Breast epithelium (tissue), 4 donors: ENCODE measurements at places on chromosomes 3 and 15. TPM values are rescaled to one million over a fixed set of nuclear protein-coding genes. Genes with fewer than 3 reads are reported as not detected.
A peak's percentile ranks its signal among the peaks of the same experiment; 100 is the strongest.

The CFAP100 gene
- not detected for total RNA-seq

The GP5 gene
- not detected for total RNA-seq

DNA sequence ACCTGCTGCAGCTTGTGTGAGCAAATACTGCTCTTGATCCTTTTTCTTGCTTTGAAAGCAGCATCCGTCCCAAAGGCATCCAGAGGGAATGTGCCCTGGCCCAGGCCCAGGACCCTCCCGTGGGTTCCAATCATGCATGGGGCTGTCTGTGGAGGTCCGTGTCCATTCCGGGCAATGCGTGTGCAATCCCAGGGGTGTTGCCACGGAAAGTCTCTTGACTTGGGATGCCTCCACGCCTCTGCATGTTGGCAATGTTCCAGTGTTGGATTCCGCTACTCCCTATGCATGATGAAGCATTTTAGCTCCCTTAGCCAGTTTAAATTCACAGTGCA is 105.7 kb downstream of the SNRPN start:
- H3K27me3 ChIP-seq: no peaks in the 10 kb centered on the region
- H3K27ac ChIP-seq: no peak overlapping the region
- peak; percentile 39 for DNase-seq
- H3K4me1 ChIP-seq: no peaks in the 10 kb centered on the region
- peaks cover 59% of the 10 kb centered on the region for H3K36me3 ChIP-seq
- H3K4me3 ChIP-seq: peak overlapping the region; percentile 19

- no peaks in the 10 kb centered on the region for H3K36me3 ChIP-seq
- no peak overlapping the region for H3K4me3 ChIP-seq
- H3K27ac ChIP-seq: peak overlapping the region; percentile 31
- H3K27me3 ChIP-seq: no peaks in the 10 kb centered on the region
- peaks cover 6% of the 10 kb centered on the region for H3K4me1 ChIP-seq
These were observed 449.7 kb downstream of the FOXP1 start for GRCh38 chr3:71133865-71134264.

- H3K36me3 ChIP-seq: no peaks in the 10 kb centered on the region
- no peak overlapping the region for H3K27ac ChIP-seq
- H3K27me3 ChIP-seq: no peaks in the 10 kb centered on the region
- no peaks in the 10 kb centered on the region for H3K4me1 ChIP-seq
- no peak for DNase-seq
These were observed 3.6 kb upstream of the DENND4A start for GRCh38 chr15:65795663-65796216.

DNA sequence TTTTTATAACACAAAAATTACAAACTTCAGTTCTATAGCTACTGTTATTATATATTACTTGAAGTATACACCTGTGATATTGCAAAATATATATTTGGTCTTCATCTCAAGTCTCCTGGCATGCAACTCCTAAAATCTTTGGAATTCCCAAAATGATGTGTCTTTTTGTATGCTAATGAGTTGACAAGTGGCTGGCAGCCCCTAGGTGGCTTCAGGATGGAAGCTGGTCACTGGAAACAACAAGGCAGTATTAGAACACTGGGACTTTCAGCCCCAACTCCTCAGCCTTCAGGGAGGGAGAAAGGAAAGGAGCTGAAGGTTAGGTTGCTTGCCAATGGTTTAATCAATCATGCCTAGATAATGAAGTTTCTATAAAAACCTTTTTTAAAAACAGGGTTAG is 112.0 kb downstream of the SCAPER start:
- peaks cover 10% of the 10 kb centered on the region for H3K36me3 ChIP-seq
- H3K27me3 ChIP-seq: no peaks in the 10 kb centered on the region
- no peak for DNase-seq
- no peak overlapping the region for H3K27ac ChIP-seq
- H3K4me3 ChIP-seq: no peak overlapping the region

DNA sequence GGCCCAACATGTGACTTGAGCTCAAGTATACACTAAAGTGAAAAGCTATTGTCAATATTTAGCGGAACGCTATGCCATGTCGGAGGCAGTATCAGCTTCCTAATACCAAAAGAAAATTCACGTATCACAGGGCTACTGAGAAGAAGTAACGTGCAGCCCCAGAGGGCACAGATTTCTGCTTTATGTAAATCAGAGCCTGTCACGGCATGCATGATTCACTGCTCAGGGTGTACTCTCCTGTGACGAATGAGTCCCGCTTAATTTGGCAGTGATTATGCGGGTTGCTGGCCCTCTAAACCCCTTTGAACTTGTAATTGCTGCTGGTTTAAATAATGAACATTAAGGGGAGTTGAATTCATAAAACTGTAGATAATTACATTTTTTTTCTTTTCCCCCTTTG is 85.3 kb downstream of the MEIS2 start:
- H3K27me3 ChIP-seq: no peaks in the 10 kb centered on the region
- H3K4me1 ChIP-seq: no peaks in the 10 kb centered on the region
